K562 (cell line): ENCODE measurements at places on chromosomes 7 and 10. TPM values are rescaled to one million over a fixed set of nuclear protein-coding genes. Genes with fewer than 3 reads are reported as not detected.

The DKK1 gene
- polyA plus RNA-seq = not detected in 2 replicates

The SEMA3C gene
- not detected in 2 replicates for polyA plus RNA-seq

The VAX1 gene
- polyA plus RNA-seq = not detected in 2 replicates

The COBL gene
- polyA plus RNA-seq = 0.01 and 0.19 TPM in 2 replicates

The UMAD1 gene
- polyA plus RNA-seq = 11.2 and 11.4 TPM in 2 replicates

The GRM3 gene
- 0.03 TPM in 1 of 2 replicates, not detected in the other for polyA plus RNA-seq

The OR2A42 gene
- polyA plus RNA-seq = not detected in 2 replicates

The BAZ1B gene
- 56.3 and 68.4 TPM in 2 replicates for polyA plus RNA-seq

The HPSE2 gene
- polyA plus RNA-seq = 0.03 TPM in 1 of 2 replicates, not detected in the other

The ARHGAP22 gene
- polyA plus RNA-seq = 19.3 and 22.3 TPM in 2 replicates

The CFAP43 gene
- 0.04 and 0.54 TPM in 2 replicates for polyA plus RNA-seq
